ENCODE measurements at places on chromosomes 1 and 21.

- no peak for DNase-seq
Observed at GRCh38 chr1:80436851-80437250, 1363.9 kb upstream of the ADGRL2 start.

DNA sequence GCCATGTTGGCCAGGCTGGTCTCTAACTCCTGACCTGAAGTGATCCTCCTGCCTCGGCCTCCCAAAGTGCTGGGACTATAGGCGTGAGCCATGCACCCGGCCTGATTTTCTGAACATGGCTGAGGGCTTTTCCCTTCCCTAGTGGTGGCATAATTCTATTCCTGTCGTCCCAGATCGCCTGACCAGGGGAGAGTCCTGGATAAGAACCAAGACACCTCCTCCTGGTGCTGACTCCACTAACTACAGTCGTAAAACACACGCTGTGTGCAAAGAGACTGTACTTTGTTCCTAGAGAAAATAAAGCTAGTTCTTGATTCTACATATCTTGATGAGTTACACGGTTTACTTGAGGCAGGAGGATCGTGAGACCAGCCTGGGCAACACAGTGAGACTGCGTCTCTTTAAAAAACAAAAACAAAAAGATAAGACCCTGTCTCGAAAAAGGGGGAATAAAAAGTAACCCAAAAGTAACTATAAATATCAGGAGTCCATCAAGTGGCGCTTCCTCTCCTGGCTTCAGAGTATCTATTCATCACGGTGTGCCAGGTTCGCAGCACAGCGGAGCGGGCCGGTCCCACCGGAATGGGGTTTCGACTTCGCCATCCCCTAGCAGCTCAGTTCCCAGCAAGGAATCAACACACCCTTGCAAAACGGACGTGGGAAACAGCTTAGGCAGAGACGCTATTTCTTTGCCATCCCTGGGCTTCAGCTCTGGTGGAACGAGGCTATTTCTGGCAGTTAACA lies 973 bp downstream of the SDF4 start:
- no peak for DNase-seq

GRCh38 chr1:81006502-81006901 lies 794.2 kb upstream of the ADGRL2 start:
- DNase-seq, result no peak

DNA sequence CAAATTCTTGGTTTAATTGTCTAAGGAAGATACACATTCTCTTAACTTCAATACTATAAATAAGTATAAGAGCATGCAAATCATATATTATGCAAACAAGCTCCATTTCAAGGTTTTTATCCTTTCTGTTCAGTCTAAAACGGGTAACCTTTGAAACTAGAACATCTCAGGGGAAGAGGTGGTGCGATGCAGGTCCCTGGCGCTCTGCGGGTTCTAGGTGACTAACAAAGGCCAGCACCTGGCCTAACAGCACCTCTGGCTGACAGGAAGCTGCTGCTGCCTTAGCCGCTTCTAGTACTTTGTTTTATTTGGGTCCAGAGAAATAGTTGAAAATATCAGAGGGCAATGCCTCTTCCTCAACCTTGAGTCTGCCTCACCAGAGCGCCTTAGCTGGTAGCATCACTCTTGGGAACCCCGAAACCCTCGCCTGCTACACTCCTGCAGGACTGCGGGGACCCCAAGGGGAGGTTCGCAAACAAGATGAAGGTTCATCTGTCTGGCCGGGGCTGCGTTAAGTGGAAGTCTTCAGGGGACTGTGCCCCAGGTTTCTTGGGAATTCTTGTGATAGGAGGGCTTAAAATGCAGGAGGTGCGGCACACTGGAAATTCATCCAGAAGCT lies 45.5 kb downstream of the PRDM15 start:
- DNase-seq, result no peak

DNA sequence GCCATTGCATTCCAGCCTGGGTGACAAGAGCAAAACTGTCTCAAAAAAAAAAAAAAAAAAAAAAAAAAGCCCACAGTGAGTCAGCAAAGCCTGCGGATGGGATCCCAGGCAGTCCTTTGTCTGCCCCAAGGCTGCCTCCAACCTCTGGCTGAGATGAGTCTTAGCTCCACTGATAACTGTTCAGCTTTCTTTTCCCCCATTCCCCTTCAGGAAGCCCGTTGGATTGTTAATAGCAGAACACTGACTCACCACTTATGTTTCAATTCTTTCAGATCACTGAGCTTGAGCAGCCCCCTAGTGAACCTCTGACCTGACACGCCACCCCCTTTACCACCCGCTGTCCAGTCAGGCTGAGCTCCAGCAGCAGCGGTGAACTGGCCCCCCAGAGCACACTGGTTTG lies 57.5 kb downstream of the ERG start:
- no peak for DNase-seq

Data from stimulated activated CD4-positive, alpha-beta T cell treated with anti-CD3 and anti-CD28 coated beads, Interleukin-4, amount 100 ng/mL, for 1 hour (primary cell).